ENCODE measurements at places on chromosomes 3 and 15.

DNA sequence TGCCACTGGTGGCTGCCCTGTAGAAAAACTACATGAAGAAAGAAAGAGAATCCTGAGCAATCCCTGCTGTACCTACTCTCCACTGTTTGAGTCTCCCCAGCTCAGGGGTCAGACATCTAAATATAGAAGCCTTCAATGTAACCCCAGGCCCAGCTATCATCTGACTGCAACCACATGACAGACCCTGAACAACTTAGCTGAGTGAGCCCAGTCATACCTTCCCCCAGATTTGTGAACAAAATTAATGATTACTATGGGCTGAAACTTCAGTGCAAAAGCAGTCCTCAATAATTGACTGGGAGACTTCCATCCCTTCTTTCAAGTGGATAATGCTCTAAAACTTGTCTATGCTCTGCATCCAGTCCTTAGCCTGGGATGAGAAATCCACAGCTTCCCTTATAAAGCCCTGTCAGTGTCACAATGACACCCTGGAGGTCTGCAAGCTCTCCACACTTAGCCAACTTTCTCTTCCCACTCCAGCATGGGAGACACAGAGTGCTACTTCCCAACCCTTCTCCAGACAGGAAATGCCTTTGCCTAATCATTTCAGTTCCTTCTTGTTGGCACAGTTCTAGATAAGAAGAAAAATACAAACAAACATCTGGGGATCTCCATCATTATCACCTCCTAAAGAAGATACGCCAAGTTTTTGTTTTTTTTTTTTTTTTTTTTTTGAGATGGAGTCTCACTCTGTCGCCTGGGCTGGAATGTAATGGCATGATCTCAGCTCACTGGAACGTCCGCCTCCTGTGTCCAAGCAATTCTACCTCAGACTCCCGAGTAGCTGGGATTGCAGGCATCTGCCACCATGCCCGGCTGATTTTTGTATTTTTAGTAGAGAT is 198.5 kb upstream of the GADL1 start:
- DNase-seq = no peak

GRCh38 chr3:124826703-124827102 is 60.5 kb downstream of the ITGB5 start:
- DNase-seq = no peak

DNA sequence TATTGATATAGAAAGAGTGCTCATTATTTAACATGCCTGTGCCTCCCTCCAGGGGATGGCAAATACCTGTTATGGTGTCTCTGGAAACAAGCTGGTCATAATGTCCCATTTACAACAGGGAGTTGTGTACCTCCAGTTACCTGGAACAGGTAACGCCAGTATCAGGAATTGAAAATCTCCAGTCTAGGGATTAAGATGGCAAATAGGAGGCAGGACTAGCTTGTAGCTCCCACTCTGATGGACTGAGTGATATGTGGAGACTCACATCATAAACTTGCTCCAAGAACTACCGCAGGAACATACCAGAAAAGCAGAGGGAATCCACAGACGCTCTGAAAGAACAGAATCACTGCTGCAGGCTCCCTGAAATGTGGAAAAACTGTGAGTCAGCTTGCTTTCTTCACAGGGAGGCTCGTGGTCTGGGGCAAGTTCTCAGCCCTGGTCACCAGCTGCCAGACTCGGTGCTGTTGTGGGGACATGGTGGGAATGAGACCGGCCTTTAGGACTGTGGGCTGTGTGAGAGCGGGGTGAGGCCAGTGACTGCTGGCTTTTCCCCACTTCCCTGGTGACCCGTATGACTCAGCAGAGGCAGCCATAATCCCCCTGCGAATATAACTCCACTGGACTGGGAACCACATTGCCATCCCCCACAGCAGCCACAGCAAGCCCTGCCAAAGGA is 97.4 kb downstream of the KCNAB1 start:
- no peak for DNase-seq

DNA sequence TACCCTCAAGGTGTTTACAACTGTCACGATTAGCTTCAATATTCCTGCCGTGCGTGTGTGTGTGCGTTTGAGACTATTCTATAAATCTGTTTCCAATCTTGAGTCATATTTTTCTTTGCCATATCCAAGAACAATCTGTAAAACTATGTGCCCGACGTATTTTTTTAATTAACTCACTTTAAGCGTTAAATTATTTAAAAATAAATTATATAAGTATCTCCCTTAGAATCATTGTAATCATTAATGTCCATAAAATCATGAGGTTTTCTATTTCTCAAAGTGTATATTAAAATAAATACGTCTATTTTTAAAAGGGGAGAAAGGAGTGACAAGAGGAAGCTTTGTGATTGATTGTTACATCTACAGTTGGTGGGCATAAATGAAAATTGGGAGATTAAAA is 2.9 kb downstream of the SETMAR start:
- DNase-seq = no peak

GRCh38 chr3:149815321-149815720 is 2.3 kb downstream of the RNF13 start:
- no peak for DNase-seq

DNA sequence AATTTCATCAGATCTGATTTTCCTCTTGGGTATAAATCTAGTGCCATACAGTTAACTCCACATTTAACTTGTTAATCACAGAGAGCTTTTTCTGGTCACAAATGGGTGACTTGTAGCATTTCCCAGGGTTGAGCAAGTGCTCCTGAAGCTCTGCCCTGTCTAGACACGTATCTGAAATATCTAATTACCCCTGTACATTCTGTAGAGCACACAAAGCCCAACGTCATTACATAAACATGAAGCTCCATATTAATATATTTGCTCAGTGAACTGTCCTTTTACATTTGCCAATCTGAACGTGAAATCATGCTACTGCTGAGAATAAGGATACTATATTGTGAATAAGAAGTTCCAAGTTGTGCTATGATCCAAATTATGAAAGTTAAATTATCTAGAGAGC is 49.0 kb downstream of the THBS1 start:
- DNase-seq = no peak

DNA sequence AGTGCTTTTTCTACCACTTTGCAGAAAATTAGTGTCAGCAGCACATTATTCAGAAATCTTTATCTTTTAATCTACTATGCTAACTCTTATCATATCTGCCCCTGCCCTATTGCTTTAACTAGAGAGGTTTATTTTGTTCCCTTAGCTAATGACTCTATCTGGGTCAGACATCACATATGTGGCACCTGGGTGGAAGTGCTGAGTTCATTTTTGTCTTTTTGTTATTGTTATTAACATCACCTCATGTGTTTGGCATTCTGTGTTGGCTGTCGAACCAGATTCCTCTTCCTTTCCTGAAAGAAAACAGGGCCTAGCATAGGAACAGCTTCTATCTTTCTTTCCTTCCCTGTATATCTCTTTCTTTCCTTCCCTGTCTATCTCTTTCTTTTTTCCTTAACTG is 100.7 kb downstream of the RBMS3 start:
- no peak for DNase-seq

- DNase-seq = no peak
Observed at GRCh38 chr15:63448266-63448665, 56.1 kb upstream of the USP3 start.

DNA sequence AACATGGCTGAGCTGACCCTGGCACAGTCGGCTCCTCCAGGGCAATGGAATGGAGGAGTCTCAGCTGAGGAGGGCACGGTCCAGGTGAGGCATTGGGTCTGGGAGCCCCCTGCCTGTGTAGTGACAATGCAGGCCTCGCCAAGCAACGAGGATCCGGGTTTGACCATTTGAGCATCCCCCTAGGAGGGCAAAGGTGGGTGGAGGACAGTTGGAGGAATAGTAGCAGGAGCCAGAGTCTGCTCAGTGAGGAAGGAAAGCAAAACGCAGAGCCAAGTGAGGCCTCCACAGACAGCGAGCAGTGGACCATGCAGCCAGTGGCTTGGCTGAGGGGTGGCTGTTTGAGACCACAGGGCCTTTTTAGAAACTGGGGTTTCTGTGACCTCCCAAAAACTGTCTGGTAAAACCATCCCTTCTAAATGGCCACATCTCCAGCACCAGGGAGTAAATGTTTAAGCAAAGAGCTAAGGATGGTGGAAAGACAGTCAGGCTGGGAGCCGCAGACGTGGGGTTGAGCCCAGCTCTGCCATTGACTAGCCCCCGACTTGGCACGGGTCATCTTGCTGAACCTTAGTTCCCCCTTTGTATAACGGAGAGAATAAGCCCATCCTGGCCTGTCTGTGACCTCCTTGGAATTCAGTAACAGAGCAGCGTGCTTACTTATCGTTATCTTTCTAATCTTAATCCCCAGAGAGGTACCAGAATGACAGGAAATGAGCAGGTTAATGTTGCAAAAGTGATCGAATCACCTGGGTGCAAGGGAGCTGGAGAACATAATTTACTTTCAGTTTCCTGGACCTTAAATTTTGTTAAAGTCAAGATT is 46.8 kb downstream of the CMTM6 start:
- no peak for DNase-seq

- DNase-seq = peak; percentile 78
Observed at GRCh38 chr15:91302588-91303439, 202.8 kb downstream of the SV2B start.
